NCI-H345 (cell line): ENCODE measurements at places on chromosomes 7 and 10.

DNA sequence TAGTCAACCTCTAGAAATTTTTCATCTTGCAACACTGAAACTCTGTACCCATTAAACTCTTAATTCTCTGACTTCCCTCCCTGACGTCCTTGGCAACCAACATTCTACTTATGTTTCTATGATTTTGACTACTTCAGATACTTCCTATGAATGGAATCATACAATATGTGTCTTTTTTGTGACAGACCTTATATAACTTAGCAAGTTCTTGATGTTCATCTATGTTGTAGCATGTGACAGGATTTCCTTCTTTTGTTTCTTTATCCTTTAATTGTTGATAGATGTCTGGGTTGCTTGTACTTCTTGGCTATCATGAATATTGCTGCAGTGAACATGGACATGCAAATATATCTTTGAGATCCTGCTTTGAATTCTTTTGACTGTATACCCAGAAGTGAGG is 240.8 kb downstream of the ADK start:
- no peak for DNase-seq

GRCh38 chr10:10368951-10369576 is 648.6 kb upstream of the CELF2 start:
- no peak for DNase-seq

DNA sequence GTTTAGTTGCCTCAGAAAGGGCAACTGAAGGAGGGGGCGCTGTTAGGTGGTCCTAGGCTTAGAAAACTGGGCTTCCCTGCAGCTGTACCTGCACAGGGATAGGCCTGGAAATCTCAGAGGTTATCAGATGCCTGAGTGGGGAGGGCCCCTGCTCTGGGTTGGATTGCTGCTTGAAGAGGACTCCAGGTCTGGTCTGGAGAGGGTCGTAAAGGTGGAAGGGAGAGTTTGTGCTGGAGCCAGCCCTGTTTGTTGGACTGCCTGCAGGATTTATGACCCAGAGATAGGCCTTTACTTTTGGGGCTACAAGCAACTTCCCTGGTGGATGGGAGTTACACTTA is 765.9 kb downstream of the GRID1 start:
- no peak for DNase-seq

DNA sequence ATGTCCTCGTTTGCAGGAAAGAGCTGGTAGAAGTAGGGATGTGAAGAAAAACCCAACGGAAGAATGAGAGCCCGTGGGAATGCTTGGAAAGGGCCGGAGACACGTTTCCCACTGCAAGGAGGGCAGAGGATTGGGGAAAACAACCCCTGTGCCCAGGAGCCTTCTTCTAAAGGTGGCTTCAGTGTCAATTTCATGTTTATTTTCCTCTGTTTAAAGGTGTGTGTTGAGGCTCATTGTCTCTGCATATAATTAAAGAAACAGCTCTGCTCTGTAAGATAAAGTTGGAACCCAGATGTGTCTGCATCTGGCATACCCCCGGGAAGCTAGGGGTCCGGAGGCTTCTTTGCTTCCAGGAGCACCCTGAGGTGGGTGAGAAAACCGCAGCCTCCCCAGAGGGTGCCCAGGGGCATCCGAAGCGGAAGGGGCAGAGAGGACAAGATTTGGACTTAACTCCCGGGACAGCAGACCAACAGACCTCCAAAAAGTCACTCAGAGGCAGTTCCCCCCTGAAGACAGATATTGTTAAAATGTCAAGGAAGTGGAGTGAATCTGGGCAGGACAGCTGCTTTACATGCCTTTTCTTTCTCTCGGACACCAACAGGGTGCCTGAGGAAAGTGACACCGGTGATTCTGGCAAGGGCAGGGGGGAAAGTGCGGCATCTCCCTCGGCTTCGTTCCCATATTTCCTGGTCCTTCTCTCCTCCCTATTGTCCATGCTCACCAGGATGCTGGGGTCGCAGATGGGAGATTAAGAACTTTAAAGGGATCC is 8.6 kb upstream of the GATA3 start:
- DNase-seq: no peak

- no peak for DNase-seq
Measured at GRCh38 chr7:94294471-94295131, 100.1 kb upstream of the COL1A2 start.

- no peak for DNase-seq
Measured at GRCh38 chr10:101453791-101454718, 100.1 kb downstream of the BTRC start.

GRCh38 chr10:101565936-101566332 is 22.1 kb downstream of the POLL start:
- DNase-seq: peak; percentile 53

DNA sequence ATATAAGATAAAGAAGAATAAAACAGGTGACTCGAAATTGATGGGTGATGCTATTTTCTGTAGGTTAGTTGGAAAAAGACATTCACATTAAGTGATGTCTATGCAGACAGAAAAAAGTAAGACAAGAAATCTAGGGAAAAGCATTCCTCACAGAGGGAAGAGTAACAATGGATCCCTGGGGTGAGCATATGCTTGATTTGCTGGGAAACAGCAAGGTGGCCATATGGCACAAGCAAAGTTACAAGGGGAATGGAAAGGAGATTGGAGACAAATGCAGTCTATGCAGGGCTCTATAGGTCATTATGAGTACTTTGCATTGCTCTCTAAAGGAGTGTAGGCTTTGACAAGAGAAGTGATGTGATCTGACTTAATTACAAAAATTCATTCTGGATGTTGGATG is 90.9 kb upstream of the ZNF804B start:
- no peak for DNase-seq

- DNase-seq: no peak
Measured at GRCh38 chr10:27436710-27437109, 67.4 kb upstream of the RAB18 start.

GRCh38 chr10:72653383-72654096 is 27.7 kb upstream of the MICU1 start:
- DNase-seq: no peak

DNA sequence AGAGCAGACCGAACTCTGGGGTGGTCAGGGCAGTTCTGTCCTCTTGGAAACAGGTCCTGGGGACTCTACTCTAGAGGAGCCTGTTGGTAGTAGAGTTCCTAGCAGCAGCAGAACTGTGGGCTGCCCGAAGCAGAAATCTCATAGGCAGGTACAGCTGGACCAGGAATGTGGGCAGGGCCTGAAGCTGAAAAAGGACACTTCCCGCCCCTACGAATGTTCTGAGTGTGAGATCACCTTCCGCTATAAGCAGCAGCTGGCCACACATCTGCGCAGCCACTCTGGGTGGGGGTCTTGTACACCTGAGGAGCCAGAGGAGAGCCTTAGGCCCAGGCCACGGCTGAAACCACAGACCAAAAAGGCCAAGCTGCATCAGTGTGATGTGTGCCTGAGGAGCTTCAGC is 8.3 kb upstream of the ZNF783 start:
- DNase-seq: no peak

DNA sequence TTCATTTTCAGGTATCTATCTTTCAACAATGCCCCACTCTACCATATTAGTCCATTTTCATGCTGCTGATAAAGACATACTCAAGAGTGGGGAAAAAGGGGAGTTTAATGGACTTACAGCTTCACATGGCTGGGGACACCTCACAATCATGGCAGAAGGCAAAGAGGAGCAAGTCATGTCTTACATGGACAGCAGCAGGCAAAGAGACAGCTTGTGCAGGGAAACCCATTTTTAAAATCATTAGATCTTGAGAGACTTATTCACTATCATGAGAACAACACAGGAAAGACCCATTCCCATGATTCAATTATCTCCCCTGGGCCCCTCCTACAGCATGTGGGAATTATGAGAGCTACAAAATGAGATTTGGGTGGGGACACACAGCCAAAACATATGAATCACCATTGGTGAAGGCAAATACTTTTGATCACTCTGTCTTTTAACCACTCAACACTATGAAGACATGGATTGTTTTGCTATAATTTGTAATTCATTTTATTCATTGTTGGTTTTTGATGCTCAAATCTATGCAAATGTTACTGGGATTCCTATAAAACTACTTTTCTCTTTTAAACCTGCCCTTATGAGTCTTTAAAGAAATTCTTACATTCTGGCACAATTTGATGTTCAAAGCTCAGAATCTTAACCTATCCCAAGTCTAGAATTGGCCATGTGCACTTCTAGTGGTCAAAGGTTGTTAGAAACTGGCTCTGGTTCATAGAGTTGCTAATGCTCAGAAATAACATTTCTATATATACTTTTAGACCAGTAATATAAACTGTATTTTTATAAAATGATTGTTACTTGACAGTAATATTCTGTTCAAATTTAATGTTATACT is 15.3 kb downstream of the AKR1C4 start:
- no peak for DNase-seq

DNA sequence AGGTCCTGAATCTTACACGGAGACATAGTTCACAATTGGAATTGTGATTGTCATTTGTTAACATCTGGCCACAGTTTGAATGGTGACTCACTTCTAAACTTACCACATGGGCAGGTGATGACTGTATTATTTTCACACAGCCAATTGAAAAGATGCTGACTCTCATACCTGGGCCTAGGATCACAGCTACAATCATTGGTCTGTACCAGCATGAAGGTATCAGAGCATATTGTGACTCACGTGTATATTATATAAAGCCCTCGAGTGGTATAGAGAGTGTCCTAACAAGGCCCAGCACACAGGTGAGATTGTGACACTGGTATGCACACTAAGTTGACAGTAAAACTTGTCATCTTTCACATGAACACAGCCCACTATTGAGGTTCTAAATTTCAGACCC is 9.4 kb upstream of the ZNF107 start:
- DNase-seq: no peak
